Renal cortical epithelial cell (primary cell): ENCODE measurements at places on chromosomes 1 and 21. TPM values are rescaled to one million over a fixed set of nuclear protein-coding genes. Genes with fewer than 3 reads are reported as not detected.

The CCDC190 gene
- not detected in 2 replicates for total RNA-seq

The BCL2L15 gene
- total RNA-seq: 7.5 and 8.5 TPM in 2 replicates

The ROR1 gene
- 16.5 and 17.2 TPM in 2 replicates for total RNA-seq

The NTMT2 gene
- not detected in 2 replicates for total RNA-seq

The PLA2G2A gene
- total RNA-seq: not detected in 2 replicates

The MAP3K7CL gene
- 9.6 and 25.5 TPM in 2 replicates for total RNA-seq

The TLR5 gene
- total RNA-seq: 0.17 and 9.1 TPM in 2 replicates

The ASCL5 gene
- not detected in 2 replicates for total RNA-seq

The ADCY10 gene
- 0.25 TPM in 1 of 2 replicates, not detected in the other for total RNA-seq

The UBXN10 gene
- total RNA-seq: 0.52 and 2.8 TPM in 2 replicates

The FAM72C gene
- 0.15 and 1.6 TPM in 2 replicates for total RNA-seq

The CCDC17 gene
- total RNA-seq: 0.52 and 1.1 TPM in 2 replicates

- DNase-seq: no peak
Observed at GRCh38 chr1:186899977-186900376, 71.2 kb downstream of the PLA2G4A start.

DNA sequence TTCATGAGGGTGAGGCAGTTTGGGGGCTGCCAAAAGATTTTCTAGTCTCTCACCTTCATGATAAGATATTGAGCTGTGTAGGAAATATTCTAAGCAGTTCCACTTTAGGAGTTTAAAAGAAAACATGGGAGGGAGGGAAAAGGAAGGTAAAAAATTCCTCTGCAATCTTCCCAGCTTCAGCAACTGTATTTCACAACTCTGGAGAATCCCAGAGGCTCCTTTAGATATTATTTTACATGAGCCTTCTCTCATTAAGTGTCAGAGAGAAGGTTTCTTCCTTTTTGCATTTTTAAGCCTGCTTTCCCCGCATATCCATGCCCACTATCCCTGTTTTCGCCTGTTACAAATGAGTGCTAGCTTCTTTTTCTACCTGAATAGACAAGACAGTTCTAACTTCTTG is 289.4 kb downstream of the CHRM3 start:
- DNase-seq: no peak

DNA sequence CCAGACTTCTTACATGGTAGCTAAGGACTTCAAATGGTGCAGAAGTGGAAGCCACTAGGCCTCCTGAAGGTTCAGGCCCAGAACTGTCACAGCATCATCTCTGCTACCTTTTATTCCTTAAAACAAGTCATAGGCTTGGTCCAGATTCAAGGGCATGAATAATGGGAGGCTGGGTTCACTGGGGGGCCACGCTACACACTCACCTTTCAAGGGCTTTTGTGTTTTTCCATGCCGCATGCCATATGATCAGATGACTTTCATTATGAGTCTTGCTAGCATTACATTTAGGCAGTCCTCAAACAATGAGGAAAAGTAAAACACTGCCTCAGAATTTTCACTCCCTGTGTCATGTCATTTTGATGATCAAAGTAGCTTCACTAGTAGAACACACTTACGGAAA is 83.4 kb downstream of the VPS26C start:
- no peak for DNase-seq

- DNase-seq: peak; percentile 36
Observed at GRCh38 chr21:36183144-36183795, 26.6 kb downstream of the DOP1B start.

DNA sequence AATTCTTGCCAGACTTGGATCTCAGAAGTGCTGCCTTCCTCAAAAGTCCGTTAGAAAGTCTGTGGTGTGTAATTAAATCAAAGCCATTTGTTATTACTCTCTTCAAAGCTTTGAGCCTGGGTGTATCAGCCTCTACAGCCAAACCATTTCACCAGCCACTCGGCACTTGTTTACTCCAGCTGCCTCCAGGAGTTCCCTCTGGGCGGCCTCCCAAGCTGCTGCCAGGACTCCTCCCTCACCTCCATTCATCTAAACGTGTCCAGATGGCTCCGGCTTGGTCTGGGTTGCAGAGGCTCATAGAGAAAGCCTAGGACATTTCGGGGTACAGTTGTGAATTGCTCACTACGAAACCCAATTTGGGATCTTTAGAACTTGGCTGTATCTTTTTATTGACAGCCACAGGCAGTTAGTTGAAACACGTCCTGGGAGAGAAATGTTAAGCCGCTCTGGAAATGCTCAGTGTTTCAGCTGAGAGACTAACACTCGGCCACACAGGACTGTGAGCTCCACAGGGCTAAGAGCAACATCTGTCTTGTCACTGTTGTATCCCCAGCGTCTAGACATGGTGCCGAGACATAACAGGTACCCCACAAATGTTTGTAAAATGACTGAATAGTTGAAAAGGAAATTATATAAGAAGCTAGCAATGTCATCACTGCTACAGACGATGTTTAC is 116.9 kb upstream of the NGF start:
- DNase-seq: no peak

DNA sequence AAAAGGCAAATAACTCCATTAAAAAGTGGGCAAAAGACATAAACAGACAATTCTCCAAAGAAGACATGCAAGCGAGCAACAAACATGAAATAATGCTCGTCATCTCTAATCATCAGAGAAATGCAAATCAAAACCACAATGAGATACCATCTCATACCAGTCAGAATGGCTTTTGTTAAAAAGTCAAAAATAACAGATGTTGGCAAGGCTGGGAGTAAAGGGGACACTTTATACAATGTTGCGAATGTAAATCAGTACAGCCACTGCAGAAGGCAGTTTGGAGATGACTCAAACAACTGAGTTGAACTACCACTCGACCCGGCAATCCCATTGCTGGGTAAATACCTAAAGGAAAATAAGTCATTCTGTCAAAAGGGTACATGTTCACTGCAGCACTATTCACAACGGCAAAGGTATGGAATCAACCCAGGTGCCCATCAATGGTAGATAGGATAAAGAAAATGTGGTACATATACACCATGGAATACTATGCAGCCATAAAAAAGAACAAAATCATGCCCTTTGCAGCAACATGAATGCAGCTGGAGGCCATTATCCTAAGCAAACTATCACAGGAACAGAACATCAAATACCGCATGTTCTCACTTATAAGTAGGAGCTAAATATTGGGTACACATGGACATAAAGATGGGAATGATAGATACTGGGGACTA is 25.9 kb downstream of the TSPAN2 start:
- no peak for DNase-seq

DNA sequence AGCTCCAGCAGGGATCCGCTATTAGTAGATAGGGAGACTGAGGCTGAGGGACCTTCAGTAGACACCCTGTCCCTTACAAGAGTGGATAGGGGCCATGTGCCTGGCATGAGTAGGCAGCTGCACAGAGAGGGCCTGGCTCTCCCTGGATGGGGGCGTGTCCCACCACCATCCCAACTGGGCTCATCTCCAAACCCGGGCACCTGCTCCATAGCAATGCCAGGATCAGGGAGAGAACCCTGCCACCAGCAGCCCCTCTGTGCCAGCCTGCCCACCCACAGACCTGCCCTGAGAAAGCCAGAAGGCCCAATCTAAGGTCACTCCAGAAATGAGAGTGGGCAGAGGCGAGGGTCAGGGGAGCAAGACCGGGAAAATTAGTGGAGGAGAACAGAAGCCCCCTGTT is 121.3 kb downstream of the GRIK3 start:
- DNase-seq: no peak

DNA sequence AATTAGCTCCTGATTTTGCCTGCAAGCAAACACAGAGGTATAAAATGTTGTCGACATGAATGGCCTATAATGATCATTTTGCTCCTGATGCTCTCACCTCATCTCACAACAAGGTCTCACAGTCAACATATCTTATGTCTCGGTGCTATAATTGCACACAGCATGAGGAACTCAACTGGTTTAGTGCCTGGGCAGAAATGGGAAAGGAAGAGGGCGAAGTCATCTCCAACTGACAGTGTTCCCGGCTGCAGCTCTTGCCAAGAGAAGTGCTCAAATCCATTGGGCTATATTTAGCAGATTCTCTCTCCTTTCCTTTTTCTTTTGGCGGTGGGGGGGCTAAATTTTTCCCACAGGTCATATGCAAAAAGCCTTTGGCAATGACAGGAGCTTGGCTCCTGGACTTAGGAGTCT is 53.0 kb downstream of the SLC45A1 start:
- DNase-seq: no peak

GRCh38 chr21:46191686-46192575 is 7.7 kb upstream of the SPATC1L start:
- DNase-seq: no peak

DNA sequence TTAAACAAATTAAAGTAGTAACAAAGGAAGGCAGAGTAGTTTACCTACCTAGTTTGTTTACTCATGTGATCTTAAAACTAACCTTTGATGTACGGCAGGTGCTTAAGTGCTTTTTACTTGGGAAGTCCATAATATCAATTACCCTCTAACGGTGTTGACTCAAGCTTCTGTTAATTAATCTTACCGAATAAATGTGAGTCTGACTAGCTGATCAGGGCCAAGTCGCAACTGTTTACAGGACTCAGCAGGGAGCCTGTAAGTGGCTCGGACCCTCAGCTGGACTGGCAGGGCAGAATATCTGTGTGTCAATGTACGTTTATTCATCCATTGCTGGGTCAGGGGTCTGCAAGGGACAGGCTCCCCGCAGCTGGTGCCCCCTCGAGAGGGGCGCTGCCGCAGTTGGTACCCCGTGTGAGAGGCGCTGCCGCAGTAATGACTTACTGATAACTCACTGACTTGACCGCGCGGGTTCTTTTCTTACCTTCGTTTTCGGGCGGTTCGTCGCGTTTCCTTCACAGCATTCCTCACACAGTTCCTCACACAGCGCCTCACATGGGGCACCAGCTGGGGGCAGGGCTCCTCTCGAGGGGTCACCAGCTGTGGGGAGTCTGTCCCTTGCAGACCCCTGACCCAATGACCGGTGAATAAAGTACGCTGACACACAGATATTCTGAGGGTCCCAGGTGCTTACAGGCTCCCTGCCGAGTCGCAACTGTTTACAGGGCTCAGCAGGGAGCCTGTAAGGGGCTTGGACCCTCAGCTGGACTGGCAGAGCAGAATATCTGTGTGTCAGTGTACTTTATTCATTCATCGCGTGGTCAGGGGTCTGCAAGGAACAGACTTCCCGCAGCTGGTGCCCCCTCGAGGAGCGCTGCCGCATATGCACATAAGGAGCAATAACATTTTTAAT is 3.0 kb downstream of the FMO1 start:
- DNase-seq: peak; percentile 51

GRCh38 chr1:15465674-15466073 is 9.1 kb downstream of the CELA2A start:
- no peak for DNase-seq

DNA sequence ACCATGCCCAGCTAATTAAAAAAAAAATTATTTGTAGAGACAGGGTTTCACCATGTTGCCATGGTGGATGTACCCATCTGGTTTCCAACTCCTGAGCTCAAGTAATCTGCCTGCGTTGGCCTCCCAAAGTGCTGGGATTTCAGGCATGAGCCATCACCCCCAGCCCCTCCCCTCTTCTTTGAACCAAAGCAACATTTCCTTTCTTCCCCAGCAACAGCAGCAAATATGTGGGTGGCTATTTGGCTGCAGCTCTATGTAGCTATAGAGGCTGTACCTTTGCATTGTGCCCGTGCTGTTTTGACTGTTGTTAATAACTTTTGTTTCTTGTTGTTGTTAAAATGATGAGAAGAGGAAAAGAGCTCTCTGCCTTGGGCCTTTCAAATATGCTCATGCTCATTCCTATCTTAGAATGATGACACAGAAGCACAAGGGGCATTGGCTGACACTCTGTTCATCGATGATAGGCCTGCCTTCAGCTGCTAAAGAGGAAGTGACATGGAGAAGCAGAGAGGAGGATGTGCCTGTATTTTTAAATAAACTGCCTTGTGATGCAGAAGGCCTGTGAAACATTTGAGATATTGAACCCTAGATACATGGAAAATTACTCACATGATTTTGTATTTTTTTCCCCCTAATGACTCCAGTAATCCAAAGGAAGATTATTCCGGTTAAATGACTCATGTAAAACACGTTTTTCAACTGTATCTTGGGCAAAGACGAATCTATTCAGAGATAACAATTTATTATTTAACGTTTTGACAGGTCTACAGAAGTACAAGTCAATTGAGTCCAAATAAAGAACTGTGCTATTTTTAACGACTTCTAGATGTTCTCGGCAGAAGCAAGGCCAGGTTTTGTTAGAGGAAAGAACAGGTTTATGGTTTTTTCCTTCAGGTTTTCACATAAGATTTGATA is 20.5 kb upstream of the XPR1 start:
- DNase-seq: no peak

DNA sequence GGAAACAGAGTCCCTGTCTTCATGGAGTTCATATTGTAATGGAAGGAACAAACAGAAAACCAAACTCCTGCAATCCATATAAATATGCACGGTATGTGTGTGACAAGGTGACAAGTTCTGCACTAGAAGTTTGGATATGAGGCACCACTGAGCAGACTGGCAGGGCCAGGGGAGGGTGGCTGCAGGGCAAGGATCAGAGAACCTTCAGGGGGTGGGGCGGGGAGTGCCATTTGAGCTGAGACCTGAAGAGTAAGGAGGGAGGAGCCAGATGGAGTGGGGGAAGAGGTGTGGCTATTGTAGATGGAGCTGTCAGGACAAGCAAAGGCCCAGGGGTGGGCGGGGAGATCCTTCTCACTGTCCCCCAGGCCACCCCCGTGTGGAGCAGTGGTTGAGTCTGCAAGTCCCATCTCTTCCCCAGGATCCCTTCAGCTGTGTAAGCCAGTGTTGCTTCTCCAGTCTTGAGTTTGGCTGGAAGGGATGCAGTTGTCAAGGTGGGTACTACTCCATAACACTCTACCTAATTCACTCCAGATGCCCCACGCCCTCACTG is 76.4 kb downstream of the ATP5PO start:
- no peak for DNase-seq

GRCh38 chr1:117655220-117655577 is 49.4 kb downstream of the TENT5C start:
- DNase-seq: no peak

DNA sequence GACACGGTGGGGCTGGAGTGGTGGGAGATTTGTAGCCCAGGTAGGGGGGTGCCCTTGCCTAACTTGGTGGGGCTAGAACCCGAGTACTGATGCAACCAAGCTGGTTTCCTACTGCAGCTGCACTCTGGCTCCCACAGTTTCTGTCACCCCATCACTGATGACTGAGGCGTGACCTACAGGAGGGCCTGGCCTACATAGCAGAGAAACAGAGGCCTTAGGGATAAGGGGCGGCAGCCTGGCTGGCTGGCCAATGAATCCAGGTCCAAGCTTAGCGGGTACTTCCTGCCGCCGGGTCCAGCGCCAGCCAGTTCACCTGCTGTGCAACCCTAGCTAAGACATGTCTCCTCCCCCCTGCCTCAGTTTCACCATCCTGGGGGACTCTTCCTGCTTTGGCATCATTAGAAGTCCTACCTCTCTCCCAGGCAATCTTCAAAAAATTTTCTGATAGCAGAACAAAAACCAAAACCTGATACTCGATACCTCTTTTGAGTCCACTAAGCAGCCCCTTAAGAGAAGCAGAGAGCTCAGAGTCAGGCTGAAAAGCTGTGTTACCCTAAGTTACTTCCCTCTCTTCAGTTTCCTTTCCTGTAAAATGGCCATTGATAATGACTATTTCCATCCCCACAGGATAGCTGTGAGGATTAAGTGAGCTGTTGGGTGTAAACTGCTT is 27.3 kb upstream of the RNF19B start:
- DNase-seq: no peak

- no peak for DNase-seq
Observed at GRCh38 chr1:212699104-212699624, 476 bp downstream of the BATF3 start.

GRCh38 chr21:44596068-44596725 is 3.9 kb upstream of the KRTAP10-6 start:
- DNase-seq: peak; percentile 9

GRCh38 chr21:26157801-26158200 is 12.8 kb downstream of the APP start:
- DNase-seq: no peak

GRCh38 chr1:66271904-66272254 is 262.1 kb upstream of the SGIP1 start:
- DNase-seq: peak; percentile 29
